Occipital lobe (tissue), 3 donors: ENCODE measurements at places on chromosomes 5 and 9.

- no peak for DNase-seq
These were observed 13.4 kb downstream of the ABHD17B start for GRCh38 chr9:71897577-71897976.

DNA sequence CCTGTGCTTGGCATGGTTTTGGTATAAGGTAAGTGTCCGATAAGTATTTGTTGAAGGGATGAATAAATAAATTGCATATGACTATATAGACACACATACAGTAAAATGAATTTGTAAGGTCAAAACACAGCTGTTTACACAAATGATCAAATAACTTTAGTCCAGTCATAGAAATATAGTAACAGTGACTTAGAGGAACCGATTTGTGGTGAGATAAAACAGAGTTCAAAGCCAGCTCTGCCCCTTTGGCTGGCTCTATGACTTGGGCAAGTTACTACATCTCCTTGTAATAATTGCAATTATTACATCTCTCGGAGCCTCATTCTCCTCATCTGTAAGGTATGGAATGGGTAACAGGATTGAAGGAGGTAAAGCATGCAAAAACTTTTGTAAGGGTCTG is 384.0 kb downstream of the PLK2 start:
- DNase-seq: no peak

- DNase-seq: no peak
These were observed 78.4 kb downstream of the SYK start for GRCh38 chr9:90880066-90880465.

DNA sequence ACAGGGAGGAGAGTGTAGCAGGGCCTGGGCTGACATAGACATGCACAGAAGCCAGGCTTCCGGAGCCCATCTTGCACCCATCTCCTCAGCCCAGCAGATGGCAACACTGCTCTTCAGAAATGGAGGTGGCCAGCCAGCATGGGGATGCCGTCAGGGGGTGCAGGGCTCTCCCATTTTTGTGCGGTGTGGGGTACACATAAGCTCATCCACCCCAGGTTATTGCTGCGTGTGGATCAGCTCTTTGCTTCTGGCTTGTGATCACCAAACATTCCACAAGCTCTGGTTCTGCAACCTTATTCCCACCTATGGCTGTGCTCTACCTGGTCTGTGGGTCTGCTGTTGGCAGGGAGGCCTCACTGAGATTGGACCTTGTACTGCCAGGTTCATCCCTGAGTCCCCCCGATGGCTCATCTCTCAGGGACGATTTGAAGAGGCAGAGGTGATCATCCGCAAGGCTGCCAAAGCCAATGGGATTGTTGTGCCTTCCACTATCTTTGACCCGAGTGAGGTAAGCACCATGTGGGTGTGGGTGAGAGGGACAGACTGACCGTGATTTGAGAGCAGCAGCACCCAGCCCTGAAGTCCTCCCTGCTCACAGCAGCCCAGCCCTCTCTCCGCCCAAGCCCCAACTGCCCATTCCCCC is 17.3 kb downstream of the SLC22A5 start:
- DNase-seq: peak; percentile 20

- DNase-seq: no peak
These were observed 137.5 kb downstream of the ARHGEF28 start for GRCh38 chr5:73763300-73764032.

GRCh38 chr9:114559830-114560513 is 27.6 kb upstream of the ATP6V1G1 start:
- no peak for DNase-seq

GRCh38 chr5:38208782-38209378 is 49.5 kb upstream of the EGFLAM start:
- DNase-seq: no peak

- no peak for DNase-seq
These were observed 9.7 kb downstream of the NIPAL4 start for GRCh38 chr5:157469687-157470086.

GRCh38 chr5:125450771-125451170 is 704.3 kb upstream of the ZNF608 start:
- DNase-seq: no peak

DNA sequence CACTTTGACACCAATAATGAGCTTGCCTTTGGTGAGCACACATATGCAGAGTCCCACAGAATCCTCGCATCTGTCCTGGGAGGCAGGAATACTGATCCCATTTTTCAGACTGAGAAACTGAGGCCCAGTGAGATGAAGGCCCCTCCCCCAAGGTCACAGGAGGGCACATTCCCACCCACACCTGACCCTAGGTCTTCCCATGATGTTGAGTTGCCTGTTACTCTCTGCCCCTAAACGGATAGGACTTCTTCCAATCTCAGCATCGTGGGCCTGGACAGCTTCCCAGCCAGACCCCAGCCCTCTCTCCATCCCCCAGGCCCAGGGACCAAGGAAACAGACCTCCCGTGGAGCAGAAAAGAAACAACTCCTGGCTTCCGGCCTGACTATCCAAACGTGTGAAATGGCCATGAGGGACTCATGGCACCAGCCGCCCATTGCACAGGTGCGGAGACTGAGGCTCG is 877 bp downstream of the SH3GLB2 start:
- DNase-seq: no peak
